ENCODE measurements at places on chromosomes 2 and 18.

- DNase-seq = no peak
Measured at GRCh38 chr2:209976698-209977385, 25.6 kb upstream of the RPE start.

GRCh38 chr2:6644261-6644660 lies 221.4 kb downstream of the CMPK2 start:
- no peak for DNase-seq

- no peak for DNase-seq
Measured at GRCh38 chr18:50706651-50707050, 113.2 kb downstream of the MRO start.

DNA sequence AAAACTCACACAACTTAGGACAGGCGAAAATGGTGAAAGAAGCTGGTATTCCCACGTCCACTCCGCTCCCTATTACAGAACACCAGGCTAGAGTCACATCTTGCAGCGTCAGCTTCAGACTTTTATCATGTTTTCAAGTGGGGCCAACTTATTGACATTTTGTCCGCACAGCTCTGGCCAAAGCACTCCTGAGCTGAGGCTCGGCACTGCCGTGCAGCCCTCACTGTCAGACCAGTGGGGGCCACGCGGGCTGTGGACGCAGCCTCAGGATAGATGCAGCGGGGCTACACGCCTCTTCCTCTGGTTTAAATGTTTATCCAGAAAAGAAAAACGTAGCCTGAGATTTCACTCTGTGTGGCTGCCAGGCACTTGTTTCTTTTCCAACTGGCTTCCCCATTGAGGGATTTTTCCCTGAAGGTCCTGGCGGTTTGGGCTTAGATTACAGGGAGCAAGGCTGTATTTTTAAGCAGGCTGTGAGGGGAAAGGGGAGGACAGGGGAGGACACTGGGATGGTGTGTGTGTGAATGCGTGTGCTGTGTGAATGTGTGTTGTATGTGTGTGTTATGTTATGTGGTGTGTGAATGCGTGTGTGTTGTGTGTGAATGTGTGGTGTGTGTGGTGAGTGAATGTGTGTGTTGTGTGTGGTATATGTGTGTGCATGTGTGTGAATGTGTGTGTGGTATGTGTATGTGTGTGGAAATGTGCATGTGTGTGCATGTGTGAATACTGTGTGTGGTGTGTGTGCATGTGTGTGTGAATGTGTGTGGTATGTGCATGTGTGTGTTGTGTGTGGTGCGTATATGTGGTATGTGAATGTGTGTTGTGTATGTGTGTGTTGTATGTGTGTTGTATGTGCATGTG lies 267.6 kb downstream of the DCDC2C start:
- no peak for DNase-seq

GRCh38 chr2:219475697-219476651 lies 22.7 kb upstream of the GMPPA start:
- peak; percentile 77 for DNase-seq

GRCh38 chr18:79396431-79397246 lies 909 bp downstream of the NFATC1 start:
- peak; percentile 71 for DNase-seq

DNA sequence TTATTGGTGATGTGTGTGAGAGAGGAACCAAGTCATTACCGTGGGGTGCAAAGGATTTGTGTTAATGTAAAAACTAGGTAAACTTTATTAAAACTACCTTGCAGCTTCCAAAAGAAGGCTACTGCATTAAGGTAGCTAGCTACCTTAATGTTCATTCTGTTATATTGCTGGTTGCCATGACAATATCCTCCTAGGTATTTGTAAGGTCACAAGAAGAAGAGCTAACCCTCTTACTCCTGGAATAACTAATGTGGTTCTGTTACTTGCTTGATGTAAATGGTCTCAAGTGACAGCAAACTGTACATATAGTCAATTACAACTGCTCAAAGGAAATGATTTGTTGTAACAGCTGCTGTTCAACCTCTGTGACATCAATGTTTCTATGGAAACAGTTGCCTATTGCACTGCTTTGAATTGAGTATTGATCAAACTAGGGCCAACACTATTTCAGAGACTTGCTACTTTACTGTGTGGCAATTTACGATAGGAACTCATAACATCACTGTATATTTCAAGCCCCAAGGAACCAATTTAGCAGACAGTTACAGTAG lies 319.8 kb upstream of the HNRNPA3 start:
- DNase-seq = no peak

DNA sequence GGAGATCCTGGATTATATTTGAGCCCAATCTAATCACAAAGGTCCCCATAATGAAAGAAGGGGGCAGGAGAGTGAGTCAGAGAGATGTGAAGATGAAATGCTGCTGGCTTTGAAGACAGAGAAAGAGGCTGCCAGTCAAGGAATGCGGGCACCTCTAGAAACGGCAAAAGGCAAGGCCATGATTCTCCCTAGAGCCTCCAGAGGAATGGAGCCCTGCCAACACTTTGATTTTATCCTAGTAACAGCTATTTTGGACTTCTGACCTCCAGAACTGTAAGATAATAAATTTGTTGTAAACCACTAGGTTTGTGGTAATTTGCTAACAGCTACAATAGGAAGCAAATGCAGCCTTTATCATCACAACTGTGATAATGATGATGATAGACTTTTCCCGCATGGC lies 32.9 kb downstream of the LBH start:
- no peak for DNase-seq

DNA sequence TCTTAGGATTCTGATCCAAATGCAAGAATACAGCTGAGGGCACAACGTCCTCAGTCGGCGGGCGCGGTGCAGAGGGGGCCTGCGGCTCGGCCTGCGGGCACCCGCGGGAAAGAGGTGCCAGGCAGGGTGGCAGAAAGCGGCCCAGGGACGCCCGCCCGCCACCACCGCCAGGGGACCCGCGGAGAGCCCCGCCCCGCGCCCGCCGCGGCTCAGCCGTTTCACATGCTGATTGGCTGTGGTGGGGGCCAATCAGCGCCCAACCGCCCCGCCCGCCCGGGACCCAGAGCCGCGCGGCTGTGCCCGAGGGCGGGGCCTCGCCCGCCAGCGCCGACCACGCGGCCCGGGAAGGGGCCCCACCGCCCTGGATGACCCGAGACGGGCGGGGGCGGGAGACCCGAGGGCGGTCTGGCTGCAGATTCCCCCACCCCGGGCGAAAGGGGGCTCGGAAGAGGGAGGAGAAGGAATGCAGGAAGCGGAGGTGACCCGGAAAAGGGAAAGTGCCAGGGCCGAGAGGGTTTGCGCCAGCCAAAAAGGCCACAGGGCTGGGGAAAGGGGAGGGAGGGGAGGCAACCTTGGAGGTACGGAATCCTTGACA lies 8.0 kb downstream of the IRS1 start:
- peak; percentile 94 for DNase-seq

DNA sequence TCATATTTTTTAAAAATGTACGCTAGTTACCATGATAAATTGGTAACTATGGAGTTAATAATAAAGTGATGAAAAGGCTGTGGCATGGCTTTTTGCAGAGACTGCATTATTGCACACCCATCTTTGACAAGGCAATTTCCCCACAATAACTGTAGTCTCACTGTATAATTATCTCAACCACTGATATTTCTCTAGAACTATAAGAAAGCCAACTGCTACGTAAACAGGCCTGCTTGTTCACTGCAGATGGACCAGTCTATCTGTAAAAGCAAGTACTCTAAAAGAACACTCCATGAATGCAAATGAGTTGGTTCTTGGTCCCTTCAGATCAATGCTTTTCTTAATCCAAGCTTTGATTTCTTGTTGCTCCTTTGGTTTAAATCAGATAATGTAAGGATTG lies 218.7 kb downstream of the RBM43 start:
- DNase-seq = no peak

GRCh38 chr2:64189167-64189566 lies 44.9 kb upstream of the PELI1 start:
- no peak for DNase-seq

DNA sequence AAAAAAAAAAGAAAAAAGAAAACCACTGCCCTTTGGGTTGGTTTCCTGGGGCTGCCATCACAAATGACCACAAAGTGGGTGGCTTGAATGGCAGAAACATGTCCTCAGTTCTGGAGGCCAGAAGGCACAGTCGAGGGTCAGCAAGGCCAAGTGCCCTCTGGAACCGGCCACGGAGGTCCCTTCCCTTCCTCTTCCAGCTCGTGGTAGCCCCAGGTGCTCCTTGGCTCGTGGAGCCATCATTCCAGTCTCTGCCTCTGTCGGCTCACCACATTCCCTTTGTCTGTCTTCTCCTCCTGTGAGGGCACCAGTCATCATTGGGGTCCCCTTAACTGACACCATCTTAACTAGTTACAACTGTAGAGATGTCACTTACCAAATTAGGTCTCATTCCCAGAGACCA lies 8.5 kb upstream of the NFATC1 start:
- DNase-seq = no peak

DNA sequence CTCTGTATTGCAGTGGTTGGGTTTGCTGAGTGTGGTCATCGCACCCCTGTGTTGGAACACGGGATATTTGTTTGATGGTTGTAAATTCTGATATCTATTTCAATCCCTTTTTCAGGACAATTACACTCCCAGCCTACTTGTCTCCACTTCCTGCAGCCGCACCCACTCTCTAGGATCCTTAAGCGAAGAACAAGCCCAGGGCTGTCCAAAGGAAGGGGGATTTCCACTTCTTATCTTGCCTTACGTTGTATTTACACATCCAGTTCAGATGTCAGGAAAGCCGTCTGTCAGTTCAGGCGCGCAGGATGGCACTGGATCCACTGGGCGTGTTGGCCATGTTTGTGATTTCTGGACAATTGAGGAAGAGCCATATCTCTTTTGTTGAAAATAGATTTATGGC lies 834.5 kb upstream of the SALL3 start:
- no peak for DNase-seq

GRCh38 chr2:226215902-226216503 lies 583.6 kb downstream of the IRS1 start:
- DNase-seq = peak; percentile 46

- no peak for DNase-seq
Measured at GRCh38 chr2:167803449-167803988, 443.9 kb downstream of the STK39 start.

DNA sequence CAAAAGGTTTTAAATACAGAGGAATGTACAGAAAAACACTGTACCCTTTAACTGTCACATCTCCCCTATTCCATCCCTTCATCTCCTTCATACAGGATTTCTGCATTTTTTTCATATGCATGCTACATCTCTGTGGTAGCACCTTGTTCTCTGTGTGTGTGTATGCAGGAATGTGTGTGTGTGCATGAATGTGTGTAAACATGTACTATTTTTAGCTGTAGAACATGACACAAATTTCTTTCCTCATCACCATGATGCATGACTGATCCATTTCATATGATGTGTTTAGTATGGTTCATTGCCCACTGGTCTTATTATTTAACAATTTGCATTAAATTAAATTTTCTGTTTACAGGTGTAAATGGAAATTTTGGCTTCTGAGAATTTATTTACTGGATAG lies 21.5 kb upstream of the ZEB2 start:
- DNase-seq = no peak

DNA sequence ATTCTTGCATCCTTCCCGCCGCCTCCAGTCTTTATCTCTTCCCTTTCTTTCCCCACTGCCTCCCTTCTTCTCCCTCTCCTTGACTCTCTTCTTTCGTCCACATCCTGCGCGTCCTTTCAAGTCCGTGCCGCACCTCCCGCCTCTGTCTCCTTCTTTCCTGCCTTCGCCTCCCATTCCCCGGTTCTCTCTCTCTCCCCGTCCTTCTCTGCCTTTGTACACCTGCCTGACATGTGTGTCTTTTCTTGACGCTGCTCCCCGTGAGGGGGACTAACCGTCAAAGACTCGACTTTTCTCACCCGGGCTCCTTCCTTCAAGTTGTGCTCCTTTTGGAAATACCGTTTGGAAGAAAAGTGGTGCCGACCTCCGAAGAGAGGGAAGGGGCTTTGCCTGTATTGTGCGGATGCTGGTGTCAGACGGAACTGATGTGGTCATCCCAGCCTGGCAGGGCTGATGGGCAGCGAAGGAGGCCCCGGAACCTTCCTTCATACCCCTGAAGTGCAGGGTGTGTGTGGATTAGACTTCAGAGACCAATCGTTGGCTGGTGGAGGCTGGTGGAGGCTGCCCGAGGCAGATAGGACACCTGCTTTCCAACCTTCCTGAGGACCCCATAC lies 879 bp downstream of the TMEM178A start:
- no peak for DNase-seq

DNA sequence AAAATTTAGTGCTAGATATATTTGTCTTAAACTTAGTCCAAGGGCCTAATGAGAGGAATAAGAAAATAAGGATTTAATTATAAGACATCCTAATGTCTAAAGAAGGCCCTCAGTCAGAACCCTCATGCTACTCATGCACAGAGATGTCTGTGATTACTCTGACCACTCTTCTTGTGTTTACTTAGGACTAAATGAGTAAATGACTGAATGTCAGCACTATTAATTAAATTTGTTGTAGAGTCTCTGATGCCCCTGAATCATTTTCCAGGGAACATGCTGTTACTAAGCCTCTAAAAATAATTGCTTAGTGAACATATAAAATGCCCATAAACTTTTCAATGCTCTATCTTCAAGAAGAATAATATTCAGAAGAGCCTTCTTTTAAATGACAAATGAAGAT lies 32.4 kb downstream of the GULP1 start:
- no peak for DNase-seq

DNA sequence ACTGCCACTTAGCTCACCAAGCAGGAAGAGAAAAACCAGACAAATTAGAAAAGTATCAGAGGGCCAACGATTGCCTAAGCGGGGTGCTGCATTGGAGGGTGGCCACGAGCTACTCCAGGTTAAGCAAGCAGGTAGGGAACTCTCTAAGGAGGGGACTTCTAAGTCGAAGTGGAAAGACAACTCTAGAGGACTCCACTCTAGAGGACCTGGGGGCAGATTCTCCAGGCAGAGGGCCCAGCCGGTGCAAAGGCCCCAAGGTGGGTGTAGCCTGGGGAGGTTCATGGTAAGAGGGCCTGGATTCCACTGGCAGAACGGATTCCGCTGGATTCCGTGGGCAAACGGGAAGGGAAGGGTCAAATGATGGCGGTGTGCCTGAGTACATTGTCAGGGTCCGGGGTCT lies 12.7 kb downstream of the FBLN7 start:
- no peak for DNase-seq

DNA sequence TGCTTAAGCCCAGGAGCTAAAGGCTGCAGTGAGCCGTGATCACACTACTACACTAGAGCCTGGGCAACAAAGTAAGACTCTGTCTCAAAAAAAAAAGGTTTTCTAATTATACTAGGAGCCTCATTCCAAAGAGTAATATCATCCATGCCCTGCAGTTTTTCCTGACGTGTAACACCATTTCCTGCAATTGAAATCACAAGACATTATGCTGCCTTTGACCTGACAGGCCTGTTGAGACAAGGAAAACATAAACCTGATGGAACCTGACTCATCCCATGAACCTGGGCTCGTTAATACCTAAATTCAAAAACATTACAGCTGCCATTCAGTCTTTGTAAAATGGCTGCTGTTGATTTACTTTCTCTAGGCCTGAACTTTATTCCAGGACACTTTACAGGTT lies 58.7 kb upstream of the PEX13 start:
- DNase-seq = no peak

DNA sequence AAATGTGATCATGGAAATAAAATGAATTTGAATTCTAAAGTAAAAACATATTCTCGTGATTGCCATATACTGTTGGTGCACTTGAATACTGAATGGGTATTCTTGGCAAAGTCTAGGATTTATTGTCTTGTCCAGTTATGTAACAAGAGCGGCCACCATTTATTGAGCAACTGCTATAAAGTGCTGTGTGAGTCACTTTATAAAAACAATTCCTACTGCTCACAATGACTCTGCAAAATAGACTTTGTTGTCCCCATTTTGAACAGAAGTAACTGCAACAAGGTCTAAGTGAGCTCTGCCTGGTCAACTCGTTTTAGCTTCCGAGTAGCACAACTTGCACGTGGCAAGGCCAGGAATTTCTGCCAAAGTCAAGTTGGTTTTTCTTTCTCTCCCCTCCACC lies 995.6 kb upstream of the FANCL start:
- DNase-seq = no peak

- DNase-seq = no peak
Measured at GRCh38 chr2:71347517-71347916, 15.9 kb downstream of the ZNF638 start.

Data from activated T-cell treated with anti-CD3 and anti-CD28 coated beads, Interleukin-2, amount 50 U/mL, for 24 hours (primary cell).